Right hindlimb (tissue), 1 donor: ENCODE measurements at places on chromosomes 13 and 19.

GRCh38 chr13:39970177-39970846 is 314.9 kb downstream of the COG6 start:
- DNase-seq, result no peak

GRCh38 chr19:41355035-41355434 is 1.3 kb upstream of the TGFB1 start:
- no peak for DNase-seq

- DNase-seq, result no peak
Observed at GRCh38 chr19:7738023-7738422, 6.1 kb upstream of the CLEC4G start.

DNA sequence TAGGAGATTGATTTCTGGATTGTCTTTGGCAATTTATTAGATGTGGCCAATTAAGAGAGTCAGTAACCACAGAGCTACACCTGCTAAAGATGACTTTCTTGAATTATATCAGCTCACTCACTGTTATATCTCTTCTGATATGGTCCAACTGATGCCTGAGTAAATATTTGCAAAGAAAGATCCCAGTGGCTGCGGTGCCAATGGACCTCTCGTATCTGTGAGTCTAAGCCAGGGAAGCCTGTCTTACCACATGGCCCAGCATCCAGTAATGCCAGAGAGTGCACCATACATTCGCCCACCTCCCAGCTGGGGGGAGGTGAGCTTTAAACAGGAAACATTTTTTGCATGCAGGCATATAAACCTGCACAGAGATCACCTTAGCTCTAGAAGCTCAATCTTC is 82.7 kb upstream of the SLC15A1 start:
- DNase-seq, result no peak

- DNase-seq, result no peak
Observed at GRCh38 chr13:98324105-98324504, 147.0 kb upstream of the RNF113B start.

- no peak for DNase-seq
Observed at GRCh38 chr19:734716-735115, 16.2 kb upstream of the MISP start.

GRCh38 chr13:91331047-91331915 is 16.2 kb upstream of the MIR17HG start:
- DNase-seq, result no peak

GRCh38 chr19:28667348-28667977 is 545.5 kb downstream of the UQCRFS1 start:
- DNase-seq, result no peak

DNA sequence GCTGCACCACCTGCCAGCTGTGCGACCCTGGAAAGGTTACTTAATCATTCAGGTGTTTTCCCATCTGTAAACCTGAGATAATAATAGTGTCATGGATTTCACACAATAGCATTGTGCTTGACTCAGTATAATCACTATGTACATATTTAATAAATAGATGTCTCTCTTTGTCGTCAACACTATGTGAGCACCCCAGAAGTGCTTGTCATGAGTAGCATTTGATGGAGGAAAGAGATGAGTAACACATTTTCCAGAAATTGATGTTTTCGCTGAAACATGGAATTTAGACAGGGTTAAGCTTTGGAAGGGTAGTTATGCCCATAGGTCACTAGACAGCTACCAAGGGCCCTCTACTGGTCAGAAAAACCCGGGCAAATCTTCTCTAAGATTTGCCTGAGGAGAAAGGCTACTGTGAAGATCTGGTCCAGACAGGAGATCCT is 9.5 kb upstream of the MBNL2 start:
- DNase-seq, result no peak

DNA sequence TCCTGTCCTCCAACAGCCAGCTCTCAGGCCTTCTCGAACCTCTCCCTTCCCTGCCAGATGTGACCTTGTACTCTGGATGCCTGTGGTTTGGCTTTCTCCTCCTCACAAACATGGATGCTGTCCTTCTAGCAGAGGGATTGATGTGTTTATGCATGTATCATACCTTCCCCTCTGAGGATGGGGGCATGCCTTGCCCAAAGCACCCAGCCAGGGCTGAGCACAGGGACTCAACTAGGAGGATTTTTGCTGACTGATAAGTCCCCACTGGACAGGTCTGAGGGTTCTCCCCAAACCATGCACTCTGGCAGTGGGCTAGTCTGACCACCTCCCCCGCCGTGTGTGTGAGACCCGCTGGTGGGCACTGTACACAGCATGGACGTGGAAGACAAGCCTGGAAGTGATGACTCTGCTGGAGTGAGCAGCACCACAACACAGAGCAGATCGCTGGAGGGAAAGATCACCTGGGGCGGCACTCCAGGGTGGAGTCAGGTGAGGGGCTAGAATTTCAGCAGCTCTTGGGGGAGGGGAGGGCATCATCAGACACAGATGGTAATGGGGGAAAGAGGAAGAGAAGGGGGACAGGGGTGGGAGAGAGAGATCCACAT is 360.3 kb upstream of the ZNF507 start:
- DNase-seq, result no peak

GRCh38 chr13:28355046-28355821 is 139.7 kb downstream of the FLT1 start:
- no peak for DNase-seq

- DNase-seq, result no peak
Observed at GRCh38 chr13:93680329-93680728, 453.7 kb downstream of the GPC6 start.

DNA sequence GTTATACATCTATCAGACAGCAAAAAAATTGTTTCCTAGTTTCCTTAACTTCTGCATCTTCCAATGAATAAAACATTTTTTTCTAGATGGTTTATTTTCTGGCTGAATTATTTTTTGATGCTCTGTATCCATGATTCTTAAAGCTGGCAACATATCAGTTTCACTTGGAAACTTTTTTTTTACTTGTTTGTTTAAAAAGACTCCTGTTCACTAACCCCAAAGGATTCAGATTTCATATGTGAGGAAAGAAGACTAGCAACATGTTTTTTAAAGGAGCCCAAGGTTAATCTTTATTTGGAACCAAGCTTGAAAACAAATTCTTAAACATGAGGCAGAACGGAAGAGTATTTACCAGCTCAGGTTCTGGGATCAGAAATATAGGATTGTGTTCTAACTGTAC is 632.3 kb downstream of the SLITRK6 start:
- DNase-seq, result no peak

- no peak for DNase-seq
Observed at GRCh38 chr13:112693831-112694497, 4.1 kb downstream of the ATP11A start.
